Gastrocnemius medialis (tissue), 4 donors: ENCODE measurements at places on chromosomes 5 and 9.
A peak's percentile ranks its signal among the peaks of the same experiment; 100 is the strongest.

DNA sequence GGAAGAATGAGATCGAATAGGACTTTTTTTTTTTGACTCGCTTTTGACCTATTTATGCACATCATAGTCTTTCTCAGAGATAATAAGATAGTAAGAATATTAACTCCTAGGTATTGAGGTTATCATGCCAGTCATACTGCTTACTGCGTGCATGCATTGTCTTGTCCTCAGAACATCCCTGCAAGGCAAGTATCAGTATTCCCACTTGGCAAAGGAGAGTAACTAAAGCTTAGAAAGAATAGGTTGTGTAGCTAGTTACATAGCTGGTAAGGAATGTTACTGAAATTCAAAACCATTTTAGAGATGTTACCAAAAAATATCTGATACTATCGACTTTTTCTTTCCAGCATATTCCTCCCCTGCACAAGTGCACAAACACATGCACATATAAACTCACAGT, 296.1 kb upstream of the CLINT1 start:
- no peak for DNase-seq
- no peak overlapping the region for H3K4me3 ChIP-seq

DNA sequence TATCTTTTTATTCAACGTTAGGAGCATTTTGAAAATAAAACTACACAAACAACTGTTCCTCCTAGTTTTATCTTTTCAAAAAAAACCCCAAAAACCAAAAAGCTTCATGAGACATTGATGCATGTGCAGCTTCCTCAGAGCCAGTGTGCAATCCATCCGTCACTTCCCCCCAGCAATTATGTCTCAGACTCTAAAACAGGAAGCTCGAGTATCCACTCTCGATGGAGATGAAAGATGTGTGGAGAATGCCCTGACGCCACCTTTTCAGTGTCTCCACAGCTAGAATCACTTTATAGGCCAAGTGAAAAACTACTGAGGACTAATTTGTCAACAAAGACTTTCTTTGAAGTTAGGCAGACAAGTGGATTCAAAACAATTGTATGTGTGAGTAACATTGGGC, 408.9 kb upstream of the SMARCA2 start:
- no peak overlapping the region for H3K27ac ChIP-seq
- H3K36me3 ChIP-seq = no peaks in the 10 kb centered on the region
- DNase-seq = no peak
- H3K27me3 ChIP-seq = no peaks in the 10 kb centered on the region
- no peak overlapping the region for H3K4me3 ChIP-seq

- H3K27ac ChIP-seq = peak overlapping the region; percentile 89
- DNase-seq = peak; percentile 71
- no peaks in the 10 kb centered on the region for H3K36me3 ChIP-seq
- peaks cover 15% of the 10 kb centered on the region for H3K4me1 ChIP-seq
- H3K27me3 ChIP-seq = no peaks in the 10 kb centered on the region
These were observed 1.3 kb downstream of the MOB3B start for GRCh38 chr9:27528076-27528885.

GRCh38 chr5:173602423-173602822, 14.0 kb downstream of the BOD1 start:
- H3K4me1 ChIP-seq = no peaks in the 10 kb centered on the region
- no peak overlapping the region for H3K27ac ChIP-seq
- no peak overlapping the region for H3K4me3 ChIP-seq

DNA sequence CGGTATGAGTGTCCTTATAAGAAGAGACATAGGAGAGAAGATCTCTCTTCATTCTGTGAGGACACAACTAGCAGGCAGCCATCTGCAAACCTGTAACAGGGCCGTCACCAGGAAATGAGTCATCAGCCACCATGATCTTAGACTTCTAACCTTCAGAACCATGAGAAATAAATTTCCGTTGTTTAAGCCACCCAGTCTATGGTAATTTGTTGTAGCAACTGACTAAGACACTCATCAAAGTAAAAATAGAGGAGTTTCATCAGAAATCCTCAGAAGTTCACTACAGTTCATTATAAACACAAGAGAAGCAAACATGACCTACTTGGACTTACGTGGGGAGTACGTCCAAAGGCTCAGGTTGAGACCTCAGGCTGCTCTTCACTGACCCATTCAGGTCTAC, 357.7 kb downstream of the SEMA5A start:
- H3K4me3 ChIP-seq = no peak overlapping the region
- H3K4me1 ChIP-seq = no peaks in the 10 kb centered on the region
- H3K36me3 ChIP-seq = no peaks in the 10 kb centered on the region
- no peak for DNase-seq

DNA sequence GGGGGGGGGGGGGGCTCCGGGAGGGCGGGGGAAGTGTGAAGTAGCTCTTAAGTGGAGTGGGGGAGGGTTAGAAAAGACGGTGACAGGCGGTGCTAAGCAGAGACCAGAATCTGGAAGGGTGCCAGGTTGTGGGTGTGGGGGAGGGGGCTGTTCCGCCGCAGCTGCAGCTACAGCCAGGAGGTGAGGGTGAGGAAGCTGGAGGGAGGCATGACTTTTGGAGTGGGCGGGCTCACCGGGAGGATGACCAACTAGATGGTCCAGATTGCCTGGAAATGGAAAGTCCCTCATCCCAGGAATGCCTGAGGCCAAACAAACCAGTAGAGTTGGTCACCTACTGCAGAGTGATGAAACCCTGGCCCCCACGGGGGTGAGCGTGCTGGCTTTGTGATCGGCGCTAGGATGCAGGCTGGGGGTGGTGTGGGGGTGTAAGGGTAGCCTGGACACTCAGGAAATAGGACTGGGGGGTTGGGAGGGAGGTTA, 158.1 kb upstream of the SHB start:
- H3K4me1 ChIP-seq = no peaks in the 10 kb centered on the region
- no peak overlapping the region for H3K27ac ChIP-seq
- no peak for DNase-seq
- H3K27me3 ChIP-seq = peaks cover 9% of the 10 kb centered on the region
- no peaks in the 10 kb centered on the region for H3K36me3 ChIP-seq

DNA sequence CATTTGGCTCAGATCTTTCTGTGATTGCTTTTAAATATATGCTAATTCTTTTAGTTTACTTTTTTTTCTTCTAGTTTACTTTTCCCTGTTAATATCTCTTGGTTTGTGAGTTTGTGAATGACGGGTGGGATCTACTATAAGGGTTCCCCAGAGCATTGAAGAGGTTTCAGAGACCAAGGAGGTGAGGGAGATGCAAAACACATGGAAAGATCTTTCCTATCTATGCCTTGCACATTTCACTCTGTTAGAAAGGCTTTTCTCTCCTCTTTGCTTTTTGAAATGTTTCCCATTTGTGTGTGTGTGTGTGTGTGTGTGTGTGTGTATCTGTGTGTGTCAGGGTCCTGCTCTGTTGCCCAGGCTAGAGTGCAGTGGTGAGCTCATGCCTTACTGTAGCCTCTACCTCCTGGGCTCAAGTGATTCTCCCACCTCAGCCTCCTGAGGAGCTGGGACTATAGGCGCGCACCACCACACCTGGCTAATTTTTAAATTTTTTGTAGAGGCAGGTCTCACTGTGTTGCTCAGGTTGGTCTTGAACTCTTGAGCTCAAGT, 50.7 kb downstream of the CNTLN start:
- no peak overlapping the region for H3K27ac ChIP-seq
- H3K4me1 ChIP-seq = no peaks in the 10 kb centered on the region
- no peak overlapping the region for H3K4me3 ChIP-seq
- DNase-seq = no peak
- no peaks in the 10 kb centered on the region for H3K36me3 ChIP-seq

- H3K27ac ChIP-seq = no peak overlapping the region
- peaks cover 29% of the 10 kb centered on the region for H3K27me3 ChIP-seq
- no peak overlapping the region for H3K4me3 ChIP-seq
- H3K4me1 ChIP-seq = peaks cover 9% of the 10 kb centered on the region
- H3K36me3 ChIP-seq = no peaks in the 10 kb centered on the region
These were observed 4.7 kb upstream of the SOWAHA start for GRCh38 chr5:132808448-132808847.

- H3K4me3 ChIP-seq = no peak overlapping the region
- no peaks in the 10 kb centered on the region for H3K36me3 ChIP-seq
- no peaks in the 10 kb centered on the region for H3K4me1 ChIP-seq
These were observed 984.1 kb downstream of the TLE4 start for GRCh38 chr9:80555782-80556325.

- H3K27me3 ChIP-seq = no peaks in the 10 kb centered on the region
- DNase-seq = no peak
- H3K27ac ChIP-seq = no peak overlapping the region
- H3K4me1 ChIP-seq = no peaks in the 10 kb centered on the region
These were observed 660.8 kb downstream of the TLE1 start for GRCh38 chr9:81028504-81028903.

- no peaks in the 10 kb centered on the region for H3K27me3 ChIP-seq
- H3K4me3 ChIP-seq = no peak overlapping the region
- DNase-seq = no peak
- H3K36me3 ChIP-seq = no peaks in the 10 kb centered on the region
- no peaks in the 10 kb centered on the region for H3K4me1 ChIP-seq
These were observed 65.7 kb downstream of the IQGAP2 start for GRCh38 chr5:76468635-76469425.

GRCh38 chr5:92505925-92506324, 1075.1 kb downstream of the NR2F1-AS1 start:
- no peaks in the 10 kb centered on the region for H3K27me3 ChIP-seq
- no peaks in the 10 kb centered on the region for H3K36me3 ChIP-seq
- no peak for DNase-seq
- no peak overlapping the region for H3K27ac ChIP-seq
- no peaks in the 10 kb centered on the region for H3K4me1 ChIP-seq

DNA sequence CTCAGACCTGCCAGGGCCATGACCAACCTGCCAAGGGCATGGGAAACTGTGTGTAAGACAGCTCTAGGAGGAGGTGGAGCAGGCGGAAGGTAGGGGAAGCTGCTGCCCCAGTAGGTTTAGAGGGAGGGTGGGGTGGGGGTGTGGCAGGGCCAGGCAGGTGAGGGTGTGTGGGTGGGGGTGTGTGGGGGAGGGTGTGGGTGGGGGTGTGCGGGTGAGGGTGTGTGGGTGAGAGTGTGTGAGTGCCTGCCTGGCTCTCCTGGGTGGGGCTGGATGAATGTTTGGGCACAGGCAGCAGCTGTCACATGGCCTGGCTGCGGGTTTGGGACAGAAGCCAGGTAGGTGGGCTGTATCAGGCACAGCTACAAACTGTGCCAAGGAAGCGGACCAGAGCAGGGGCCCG, 8.8 kb upstream of the N4BP3 start:
- no peaks in the 10 kb centered on the region for H3K27me3 ChIP-seq
- H3K27ac ChIP-seq = no peak overlapping the region
- H3K4me1 ChIP-seq = no peaks in the 10 kb centered on the region
- no peak overlapping the region for H3K4me3 ChIP-seq
- no peaks in the 10 kb centered on the region for H3K36me3 ChIP-seq

DNA sequence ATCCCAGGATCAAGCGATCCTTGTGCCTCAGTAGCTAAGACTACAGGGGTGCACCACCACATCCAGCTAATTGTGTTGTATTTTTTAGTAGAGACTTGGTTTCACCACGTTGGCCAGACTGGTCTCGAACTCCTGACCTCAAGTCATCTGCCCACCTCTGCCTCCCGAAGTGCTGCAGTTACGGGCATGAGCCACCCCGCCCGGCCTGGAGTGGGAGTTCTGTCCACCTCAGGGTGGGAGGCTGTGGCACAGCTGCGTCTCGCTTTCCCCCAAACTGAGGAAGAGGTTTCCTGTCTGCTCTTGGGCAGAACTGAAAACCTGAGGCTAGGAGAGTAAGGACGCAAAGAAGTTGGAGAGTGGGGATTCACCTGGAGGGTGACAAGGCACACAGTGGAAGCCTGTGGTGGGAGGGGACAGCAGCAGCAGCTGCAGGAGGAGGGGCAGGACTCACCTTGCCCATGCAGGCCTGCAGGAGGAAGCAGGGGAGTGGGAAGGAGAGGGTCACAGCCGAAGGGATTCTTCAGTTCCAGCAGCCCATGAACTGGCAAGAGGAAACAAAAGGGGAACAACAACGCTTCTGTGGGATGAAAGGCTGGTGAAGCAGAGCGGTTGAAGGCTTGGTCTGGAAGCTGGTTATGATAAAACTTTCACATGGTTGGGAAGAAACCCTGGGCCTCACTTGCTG, 181.4 kb downstream of the GAS1 start:
- H3K27me3 ChIP-seq = no peaks in the 10 kb centered on the region
- H3K4me1 ChIP-seq = no peaks in the 10 kb centered on the region
- DNase-seq = no peak
- no peak overlapping the region for H3K27ac ChIP-seq
- H3K4me3 ChIP-seq = no peak overlapping the region
- no peaks in the 10 kb centered on the region for H3K36me3 ChIP-seq

- H3K4me1 ChIP-seq = peaks cover 49% of the 10 kb centered on the region
- peak overlapping the region; percentile 99 for H3K27ac ChIP-seq
- H3K27me3 ChIP-seq = no peaks in the 10 kb centered on the region
These were observed 48.9 kb upstream of the CDKN2AIPNL start for GRCh38 chr5:134460551-134460950.

DNA sequence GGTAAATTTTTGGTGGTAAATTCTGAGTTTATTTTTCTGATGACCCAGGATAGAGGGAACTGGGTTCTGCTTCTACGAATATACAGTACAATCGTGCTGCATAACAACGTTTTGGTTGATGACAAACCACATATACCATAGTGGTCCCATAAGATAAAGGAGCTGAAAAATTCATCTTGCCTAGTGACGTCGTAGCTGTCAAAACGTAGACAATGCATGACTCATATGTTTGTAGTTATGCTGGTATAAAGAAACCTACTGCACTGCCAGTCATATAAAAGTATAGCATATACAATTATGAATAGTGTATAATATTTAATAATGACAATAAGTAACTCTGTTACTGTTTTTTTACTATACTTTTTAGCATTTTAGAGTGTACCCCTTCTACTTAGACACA, 244.0 kb downstream of the GAS1 start:
- H3K27me3 ChIP-seq = no peaks in the 10 kb centered on the region
- peaks cover 4% of the 10 kb centered on the region for H3K4me1 ChIP-seq
- DNase-seq = no peak
- no peak overlapping the region for H3K27ac ChIP-seq
- no peaks in the 10 kb centered on the region for H3K36me3 ChIP-seq

- no peaks in the 10 kb centered on the region for H3K27me3 ChIP-seq
- DNase-seq = no peak
- H3K27ac ChIP-seq = no peak overlapping the region
- no peaks in the 10 kb centered on the region for H3K4me1 ChIP-seq
- H3K4me3 ChIP-seq = no peak overlapping the region
These were observed 420.7 kb downstream of the KIF4B start for GRCh38 chr5:155434267-155434666.

DNA sequence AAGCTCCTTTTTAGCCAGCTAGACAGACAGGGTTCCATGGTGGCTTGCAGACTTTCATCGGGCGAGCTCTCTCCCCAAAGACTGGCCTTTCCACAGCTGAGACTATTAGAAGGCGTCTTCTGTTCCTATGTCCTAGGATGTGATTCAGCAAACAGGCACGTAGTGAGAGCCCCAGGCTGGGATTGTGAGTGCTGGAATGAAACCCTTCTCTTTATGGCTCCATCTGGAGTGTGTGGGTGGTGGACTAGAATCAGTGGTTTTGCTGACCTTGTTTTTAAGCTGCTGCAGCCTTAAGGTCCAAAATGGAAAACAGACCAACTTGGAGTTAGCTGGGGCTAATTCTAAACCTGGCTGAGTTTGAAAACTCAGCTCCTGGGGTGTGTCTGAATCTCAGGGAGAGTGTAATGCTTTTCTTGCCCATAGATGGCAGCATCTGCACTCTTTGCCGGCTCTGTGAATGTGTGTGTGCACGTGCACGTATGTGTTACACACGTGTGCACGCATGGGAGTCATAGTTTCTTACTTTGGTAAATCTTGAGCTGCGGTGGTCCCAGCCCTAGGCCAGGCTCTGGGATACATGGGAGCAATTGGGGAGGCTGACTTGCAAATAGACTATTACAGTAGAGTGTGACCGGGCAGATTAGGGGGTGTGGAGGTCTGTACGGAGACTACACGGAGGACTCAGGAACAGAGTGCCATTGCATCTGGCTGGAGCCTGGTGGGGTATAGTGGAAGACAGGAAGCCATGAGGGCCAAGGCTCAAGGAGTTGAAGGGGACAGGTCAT, 10.7 kb downstream of the GSN start:
- H3K4me3 ChIP-seq = no peak overlapping the region
- peaks cover 49% of the 10 kb centered on the region for H3K4me1 ChIP-seq
- DNase-seq = peak; percentile 51
